Pulmonary artery endothelial cell (primary cell): ENCODE measurements at places on chromosomes 2 and 18.

GRCh38 chr18:8373486-8373885 lies 235.8 kb upstream of the RAB12 start:
- no peak for DNase-seq

DNA sequence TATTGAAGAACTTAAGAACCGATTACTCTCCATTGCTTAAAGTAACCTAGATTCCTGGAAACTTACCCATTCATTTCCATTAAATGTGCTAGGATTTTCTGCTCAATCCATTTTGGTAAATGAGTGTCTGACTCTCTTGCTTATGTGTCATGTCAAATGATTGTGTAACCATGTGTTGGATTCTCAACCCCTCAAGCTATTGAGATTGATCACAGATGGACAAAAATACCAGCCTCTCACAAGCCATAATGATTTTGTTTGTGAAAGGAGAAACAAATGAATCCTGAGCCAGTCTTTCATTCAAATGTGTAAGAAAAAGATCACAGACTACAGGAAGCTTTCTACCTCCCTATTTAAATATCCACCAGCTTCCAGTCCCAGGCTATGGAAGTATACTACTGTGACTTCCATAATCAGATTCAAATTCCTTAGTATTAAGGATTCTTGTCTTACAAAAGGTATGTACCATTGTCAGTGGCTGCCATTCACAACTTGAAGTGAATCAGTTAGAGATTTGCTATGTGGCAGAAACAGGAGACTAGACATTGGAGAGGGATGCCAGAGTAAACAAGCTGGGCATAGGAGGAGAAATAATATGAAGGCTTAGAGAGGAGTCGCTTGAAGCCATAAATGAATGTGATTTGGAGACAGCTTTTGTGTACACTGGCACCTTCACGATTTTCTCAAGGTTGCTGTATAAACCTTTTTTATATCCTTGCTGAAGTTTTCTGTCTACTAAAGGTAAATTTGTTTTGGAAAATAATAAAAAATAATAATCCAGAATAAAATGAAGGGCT lies 498.5 kb upstream of the SETBP1 start:
- DNase-seq, result no peak

DNA sequence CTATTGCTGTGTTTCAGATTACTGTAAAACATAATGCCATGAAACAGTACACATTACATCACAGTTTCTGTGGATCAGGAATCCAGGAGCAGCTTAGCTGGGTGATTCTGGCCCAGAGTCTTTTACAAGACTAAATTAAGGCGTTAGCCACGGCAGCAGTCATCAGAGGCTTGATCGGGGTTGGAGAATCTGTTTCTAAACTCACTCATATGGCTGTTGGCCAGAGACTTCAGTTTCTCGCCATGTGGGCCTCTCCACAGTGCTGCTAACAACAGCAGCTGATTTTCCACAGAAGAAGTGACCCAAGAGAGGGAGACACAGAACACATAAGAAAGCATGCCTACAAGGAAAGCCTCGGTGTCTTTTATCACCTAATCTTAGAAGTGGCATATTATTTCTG lies 89.2 kb upstream of the MYO3B start:
- DNase-seq, result no peak

GRCh38 chr2:168892327-168892726 lies 2.1 kb upstream of the SPC25 start:
- no peak for DNase-seq

GRCh38 chr2:144597894-144598593 lies 78.1 kb upstream of the ZEB2 start:
- DNase-seq, result no peak

DNA sequence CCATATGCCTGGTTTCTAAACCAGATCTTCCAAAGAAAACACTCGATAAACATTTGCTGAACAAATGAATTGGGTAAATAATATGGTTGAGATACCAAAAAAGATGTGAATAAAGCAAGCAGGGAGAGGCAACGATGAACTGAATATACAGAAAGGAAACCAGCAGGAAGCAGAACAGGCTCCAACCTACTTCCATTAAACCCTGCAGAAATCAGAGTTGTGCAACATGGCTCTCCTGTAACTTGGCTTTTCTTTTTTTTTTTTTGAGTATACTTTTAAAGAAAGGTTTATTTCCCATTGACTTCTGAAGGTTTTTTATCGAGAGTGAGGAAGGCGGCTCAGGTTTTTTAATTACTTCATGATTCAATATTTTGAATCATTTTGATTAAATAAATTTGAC lies 23.5 kb downstream of the ITSN2 start:
- DNase-seq, result no peak

DNA sequence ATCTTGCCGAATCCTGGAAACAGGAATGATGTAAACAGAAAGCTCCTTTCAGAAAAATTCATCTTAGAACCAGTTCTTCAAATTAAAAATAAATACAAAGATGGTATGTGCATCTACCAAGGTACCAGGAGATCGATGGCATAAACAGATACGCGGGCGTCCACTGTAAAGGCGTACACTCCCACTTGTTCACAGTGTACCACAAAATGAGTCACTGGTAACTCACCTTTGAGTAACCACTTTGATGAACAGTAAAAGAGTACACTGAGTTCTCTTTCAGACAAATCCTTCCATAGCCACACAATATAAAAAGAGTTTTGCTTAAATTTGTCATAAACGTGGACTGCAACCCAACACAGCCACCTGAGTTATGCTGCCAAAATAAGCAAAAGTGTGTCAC lies 128.3 kb downstream of the DNER start:
- no peak for DNase-seq

GRCh38 chr2:109058191-109058632 lies 69.2 kb upstream of the EDAR start:
- no peak for DNase-seq

GRCh38 chr2:236749346-236749745 lies 179.7 kb downstream of the ACKR3 start:
- no peak for DNase-seq

DNA sequence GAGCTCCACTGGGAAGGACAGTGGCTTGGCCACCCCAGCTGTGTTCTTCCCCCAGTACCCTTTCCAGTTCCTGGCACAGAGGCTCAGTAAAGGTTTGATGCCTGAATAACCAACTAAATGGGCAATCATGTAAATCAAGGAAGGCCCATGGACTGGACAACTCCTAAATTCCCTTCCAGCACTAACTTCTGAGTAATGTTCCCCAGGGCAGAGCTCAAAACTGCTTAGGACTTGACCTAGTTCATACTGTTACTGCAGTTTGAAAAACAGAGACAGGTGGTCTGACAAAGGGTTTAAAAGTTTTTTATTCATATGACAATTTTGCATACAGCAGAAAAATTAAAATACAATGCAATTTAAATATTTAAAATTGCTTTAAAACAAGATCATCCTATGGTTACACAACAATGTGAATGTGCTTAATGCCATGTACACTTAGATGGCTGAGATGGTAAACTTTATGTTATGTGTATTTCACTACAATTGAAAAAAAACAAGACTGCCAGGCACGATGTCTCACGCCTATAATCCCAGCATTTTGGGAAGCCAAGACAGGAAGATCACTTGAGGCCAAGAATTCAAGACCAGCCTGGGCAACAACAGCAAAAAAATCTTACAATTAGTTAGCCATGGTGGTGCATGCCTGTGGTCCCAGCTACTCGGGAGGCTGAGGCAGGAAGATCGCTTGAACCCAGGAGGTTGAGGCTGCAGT lies 26.2 kb downstream of the PCBP1 start:
- no peak for DNase-seq

GRCh38 chr2:46286715-46287114 lies 10.5 kb upstream of the EPAS1 start:
- DNase-seq, result no peak

- DNase-seq, result no peak
Measured at GRCh38 chr2:16324544-16324937, 341.1 kb downstream of the CYRIA start.

DNA sequence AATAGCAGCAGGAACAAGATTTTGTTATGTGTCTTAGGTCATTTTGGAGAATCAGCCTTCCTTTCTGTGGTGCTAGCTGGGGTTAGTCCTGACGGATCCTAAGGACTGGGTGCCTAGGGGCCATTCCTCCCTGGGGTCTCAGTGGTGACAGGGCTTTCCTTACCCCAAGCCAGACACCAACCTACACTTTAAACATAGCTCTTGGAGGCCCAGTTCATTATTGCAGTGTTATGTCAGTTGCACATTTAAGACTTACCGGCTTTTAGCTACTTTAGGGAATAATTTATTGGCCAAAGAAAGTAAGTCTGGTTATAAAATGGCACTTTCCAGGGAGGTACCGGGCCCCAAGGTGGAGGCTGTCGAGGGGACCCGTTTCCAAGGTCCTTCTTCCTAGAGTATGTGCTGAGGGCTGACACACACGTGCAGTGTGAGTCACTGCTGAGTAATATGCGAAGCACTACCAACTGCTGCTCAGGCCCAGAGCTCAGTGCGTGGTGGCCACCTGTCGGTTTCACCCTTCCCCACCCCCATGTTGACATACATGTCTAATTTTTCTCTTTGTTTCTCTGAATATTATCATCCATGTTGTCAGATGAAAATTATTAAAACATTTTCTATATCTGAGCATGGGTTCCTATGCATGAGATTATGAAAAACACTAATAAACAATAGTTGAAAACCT lies 37.0 kb upstream of the GRHL1 start:
- peak; percentile 32 for DNase-seq

DNA sequence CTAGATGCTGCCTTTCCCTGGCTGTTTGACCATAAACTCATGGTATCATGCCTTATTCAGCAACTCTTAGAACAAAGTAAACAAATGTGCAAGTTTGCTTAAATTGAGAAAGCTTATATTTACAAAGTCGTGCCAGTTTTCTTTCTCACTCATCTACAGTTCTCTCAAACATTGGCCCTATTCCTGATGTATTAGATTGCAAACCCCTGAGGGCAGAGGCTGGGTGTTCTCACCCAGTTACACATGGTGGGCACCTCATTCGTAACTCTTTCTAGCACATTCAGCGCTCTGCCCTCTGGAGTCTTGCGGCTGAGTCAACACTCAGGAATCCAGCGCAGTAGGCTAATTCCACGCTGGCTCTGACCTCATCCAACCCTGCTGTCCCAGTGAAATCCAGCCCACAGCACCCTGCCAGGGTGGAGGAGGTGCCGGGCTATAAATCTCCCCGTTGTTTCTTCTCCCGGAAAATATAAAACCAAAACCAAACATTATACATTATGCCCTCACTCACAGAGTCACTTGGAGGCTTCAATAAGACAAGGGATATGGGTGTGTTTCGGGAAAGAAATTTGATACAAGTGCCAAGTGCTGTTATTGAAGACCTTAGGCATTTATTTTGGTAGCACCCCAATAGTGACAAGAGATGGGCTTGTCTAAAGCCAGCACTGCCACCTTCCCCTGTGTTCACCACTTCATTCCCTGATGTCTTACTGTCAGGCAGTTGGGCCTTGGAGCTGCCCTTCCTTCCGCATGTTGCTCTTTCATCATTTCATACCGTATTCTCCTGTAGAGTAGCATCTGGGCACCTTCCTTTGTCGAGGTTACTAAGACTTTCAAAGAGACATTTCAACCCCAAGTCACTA lies 287.4 kb downstream of the PRKCE start:
- peak; percentile 55 for DNase-seq

- no peak for DNase-seq
Measured at GRCh38 chr18:27473318-27473717, 288.2 kb upstream of the CHST9 start.

DNA sequence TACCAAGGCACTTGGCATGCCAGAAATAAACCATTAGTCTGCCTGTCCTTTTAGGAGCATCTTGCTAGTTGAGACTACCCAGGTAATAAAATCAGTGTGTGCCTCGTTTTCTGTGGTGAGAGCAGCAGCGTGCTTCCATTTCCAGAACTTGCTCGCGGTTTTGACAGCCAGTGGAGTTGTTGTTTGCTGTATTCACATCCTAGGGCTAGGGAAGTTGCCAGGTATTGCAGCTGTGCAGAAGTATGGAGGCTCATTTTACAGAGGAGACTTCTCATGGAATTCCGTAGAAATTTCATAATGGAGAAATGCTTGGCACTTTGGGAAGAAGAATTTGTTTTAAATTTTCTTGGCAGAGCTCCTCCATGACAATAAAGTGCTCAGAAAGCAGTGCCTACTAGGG lies 1355.1 kb upstream of the ZEB2 start:
- no peak for DNase-seq

DNA sequence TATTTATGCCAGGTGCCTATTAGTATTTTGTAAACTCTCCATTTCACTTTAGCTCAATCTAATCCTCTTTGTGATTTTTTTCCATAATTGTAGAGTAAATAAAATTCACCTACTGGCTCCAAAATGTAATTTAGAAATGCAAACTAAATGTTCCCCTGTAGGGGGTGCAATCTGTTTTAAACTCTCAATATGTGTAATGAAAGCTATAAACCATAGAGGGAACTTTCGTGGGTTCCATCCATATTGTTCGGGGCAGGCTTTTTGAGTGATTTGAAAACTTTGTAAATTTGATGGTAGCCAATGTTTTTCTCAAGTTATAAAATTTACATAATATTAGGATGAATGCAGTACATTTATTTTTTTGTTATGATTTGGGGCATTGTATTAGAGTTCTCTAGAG lies 49.4 kb downstream of the TSPYL6 start:
- DNase-seq, result no peak

DNA sequence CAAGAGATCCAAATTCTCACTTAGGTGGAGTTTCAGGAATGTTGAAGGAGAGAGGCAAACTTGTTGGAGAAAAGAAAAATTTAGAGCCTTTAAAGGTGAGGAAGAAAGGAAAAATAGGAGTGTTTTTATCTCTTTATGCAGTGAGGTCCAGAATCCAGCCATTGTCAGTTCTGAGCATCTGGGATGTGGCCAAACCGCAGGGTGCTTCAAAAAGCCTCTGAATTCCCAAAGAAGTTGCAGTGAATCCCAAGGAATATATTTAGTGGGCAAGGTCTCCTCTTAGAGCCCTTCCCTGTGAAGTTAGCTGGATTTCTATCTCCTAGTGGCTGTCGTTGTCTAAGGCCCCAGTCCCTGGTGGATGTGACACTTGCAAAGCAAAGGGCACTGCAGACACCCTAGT lies 51.2 kb downstream of the MTCL1 start:
- DNase-seq, result no peak

DNA sequence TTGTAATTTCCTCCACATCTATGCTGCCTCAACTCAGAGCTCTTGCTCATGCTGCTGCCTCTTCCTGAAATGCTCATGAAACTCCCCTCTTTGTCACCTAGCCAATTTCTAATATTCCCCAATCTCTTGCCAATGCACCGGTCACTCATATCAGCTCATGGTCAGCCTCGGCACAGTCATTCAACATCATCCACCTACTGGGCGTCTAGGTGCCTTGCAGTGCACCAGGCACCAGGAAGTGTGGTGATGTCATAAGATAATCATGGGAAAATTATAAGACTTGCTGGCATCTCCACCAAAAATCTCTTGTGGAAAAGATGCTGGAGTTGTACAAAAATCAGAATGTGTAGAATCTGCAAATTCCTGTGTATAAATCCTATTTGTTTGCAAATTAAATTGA lies 52.6 kb upstream of the RAB27B start:
- DNase-seq, result no peak
